ENCODE measurements at places on chromosomes 13 and 19.

DNA sequence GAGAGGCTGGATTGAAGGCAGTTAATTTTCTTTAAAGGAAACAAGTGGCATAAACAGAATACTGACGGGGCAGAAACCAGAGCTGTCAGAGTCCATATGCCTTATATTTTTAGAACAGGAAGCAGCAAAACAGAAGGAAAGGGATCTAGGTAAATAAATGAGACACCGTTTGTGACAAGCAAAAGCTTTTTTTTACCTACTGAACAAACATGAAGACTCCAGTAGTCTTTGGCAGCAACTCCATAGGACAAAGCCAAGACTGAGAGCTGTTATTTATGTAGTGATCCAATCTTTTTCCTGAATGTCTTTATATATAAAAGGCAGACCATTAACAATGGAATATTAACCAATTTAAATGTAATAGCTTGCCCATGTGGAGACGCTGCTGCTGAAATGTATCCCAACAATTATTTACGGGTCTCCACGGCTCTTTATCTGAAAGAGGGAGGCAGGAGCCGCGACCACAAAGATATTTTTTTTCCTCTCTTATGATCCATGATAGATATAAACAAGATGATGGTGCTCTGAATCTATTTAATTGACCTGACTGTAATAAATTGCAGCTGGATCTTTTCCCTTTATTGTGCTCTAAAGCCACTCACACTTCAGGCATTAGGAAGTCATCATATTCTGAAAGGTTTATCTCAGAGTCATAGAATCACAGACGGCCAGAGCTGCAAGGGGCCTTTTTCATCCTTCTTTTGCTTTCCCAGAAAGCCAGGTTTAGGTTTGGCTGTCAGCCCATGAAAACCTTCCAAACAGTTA, 687.8 kb downstream of the EFNB2 start:
- no peak for DNase-seq

DNA sequence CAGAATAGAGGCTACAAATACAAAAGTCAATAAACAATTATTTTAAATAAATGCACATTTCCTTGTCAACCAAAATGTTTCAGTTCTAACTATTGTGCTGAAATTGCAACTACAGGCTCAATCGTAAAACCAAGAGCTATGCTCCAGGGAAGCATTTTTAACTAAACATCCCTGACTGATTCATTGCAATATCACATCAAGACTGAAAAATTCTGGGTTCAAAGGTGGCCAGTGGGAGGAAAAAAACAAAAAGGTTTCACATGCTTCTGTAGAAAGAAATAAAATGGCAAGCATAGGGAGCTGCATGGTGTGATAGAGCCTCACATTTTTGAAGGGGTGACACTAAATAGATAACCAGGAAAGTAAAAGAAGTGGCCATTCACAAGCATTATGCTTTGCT, 862.8 kb downstream of the PCDH9 start:
- no peak for DNase-seq

DNA sequence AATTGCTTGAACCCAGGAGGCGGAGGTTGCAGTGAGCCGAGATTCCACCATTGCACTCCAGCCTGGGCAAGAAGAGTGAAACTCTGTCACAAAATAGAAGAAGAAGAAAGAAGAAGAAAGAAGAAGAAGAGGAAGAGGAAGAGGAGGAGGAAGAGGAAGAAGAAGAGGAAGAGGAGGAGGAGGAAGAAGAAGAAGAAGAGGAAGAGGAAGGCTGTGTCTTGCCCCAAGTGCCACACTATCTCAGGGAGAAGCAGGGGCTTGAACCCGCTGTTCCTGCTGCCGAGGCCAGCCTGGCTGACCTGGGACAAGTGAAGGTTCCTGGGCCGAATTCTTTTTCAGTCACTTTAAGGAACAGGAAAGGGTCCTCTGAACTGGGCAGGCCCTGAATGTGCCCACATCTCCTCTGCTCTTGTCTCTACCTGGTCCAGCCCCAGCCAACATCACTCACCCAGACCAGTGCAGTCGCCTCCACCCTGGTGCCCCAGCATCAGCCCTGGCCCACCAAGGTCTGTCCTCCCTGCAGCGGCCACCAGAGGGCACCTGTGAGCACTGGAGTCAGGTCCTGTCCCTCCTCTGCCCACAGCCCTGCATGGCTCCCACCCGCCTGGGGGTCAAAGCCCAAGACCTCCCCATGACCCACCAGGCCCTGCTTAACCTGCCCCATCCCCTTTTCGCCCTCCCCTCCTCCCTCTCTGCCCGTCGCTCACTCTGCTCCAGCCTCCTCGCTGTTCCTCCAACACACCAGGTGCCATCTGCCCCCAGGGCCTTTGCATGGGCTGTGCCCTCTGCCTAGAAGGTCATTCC, 20.0 kb downstream of the TICAM1 start:
- DNase-seq: peak; percentile 99

GRCh38 chr19:42079886-42080763, 4.2 kb downstream of the ZNF574 start:
- DNase-seq: no peak

DNA sequence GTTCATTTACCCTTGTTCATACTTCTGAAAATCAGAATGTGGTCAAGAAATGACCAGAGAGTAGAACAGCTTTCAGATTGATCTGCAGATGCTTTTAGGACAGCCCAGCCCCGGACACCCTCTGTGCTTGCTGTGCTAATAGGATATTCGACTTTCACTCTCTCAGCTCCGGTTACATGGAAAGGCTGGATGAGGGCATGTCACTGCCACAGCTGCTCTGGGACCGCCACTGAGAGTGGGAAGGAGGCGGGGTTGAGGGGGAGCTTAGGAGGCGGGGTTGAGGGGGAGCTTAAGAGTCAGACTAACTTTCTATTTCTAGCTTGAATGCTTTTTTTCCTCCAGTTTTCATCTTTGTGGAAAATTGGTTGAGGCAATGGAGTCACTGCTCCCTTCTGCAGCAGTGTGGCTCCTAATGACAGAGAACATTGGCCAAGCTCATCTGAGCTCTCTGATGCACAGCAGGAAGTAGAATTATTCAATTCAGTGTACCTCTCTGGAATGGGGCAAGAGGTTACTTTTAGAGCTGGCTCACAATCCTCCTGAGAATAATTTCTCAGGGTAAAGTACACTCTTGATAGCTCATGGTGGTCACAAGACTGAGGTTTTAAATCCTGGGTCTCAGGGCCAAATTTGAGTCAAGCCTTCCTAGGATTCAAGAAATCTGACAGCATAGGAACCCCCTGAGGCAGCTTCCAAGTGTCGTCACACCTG, 74.6 kb upstream of the NPAS1 start:
- DNase-seq: no peak

- no peak for DNase-seq
Measured at GRCh38 chr13:50229960-50230661, 214.9 kb downstream of the KCNRG start.

DNA sequence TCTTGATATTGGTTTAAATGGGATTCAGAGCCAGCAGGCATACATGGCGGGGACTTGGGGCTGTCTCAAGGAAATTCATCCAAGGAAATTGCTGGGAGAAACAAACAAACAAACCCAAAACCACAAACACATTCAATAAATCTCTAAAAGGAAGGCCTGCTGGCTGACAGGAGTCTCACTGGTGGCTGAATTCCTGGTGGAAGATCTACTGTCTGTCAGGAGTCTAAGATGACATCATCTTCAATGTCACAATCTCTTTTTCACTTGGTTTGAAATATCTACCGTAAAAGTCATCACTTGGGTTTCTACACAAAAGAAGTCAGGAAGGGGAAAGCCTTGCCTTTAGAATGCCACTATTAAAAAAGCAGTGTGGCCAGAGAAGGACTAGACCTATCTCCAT, 87.9 kb downstream of the KLF5 start:
- no peak for DNase-seq

Measured in stimulated activated CD8-positive, alpha-beta memory T cell treated with anti-CD3 and anti-CD28 coated beads, Interleukin-4, amount 100 ng/mL, for 48 hours (primary cell).